ENCODE measurements at places on chromosomes 16 and 17.

- no peak for DNase-seq
These were observed 43.5 kb upstream of the IL34 start for GRCh38 chr16:70602831-70603230.

GRCh38 chr16:87968541-87968940 is 17.3 kb downstream of the BANP start:
- DNase-seq, result no peak

GRCh38 chr17:8500609-8501008 is 64.9 kb downstream of the NDEL1 start:
- DNase-seq, result no peak

DNA sequence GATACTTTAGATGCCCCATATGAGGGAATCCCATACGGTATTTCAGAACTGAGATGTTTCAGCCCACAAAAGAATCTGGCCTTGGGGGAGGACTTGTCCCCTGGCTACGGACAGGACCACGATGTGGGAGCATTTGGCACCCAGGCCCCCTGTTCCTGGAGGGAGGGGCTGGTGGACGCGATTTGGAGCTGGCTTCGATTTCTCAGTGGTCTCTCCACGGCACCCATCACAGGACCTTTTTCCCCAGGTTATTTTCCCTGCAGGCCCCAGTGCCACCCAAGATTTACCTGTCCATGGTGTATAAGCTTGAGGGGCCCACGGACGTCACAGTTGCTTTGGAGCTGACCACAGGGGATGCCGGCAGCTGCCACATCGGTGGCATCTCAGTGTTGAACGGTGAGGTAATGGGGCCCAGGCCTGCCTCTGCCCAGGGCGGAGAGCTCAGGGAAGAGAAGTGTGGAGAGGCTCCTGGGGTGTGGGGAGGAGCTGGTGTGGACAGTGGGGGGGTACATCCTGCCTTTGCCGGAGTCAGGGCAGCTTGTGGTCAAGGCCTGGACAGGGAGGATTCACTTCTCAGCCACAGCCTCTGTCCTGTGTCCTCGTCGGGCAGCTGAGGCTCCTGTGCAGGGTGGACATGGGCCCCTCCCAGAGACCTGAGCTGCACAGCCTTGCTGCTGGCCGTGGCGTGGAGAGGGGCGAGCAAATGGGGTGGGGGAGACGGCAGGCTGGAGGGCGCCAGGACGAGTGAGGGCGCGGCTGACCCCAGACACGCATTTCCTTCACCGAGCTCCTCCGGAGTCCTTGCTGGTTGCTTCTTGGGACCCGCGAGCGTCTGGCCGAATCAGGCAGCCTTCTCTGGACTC is 9.9 kb downstream of the ENGASE start:
- DNase-seq, result no peak

DNA sequence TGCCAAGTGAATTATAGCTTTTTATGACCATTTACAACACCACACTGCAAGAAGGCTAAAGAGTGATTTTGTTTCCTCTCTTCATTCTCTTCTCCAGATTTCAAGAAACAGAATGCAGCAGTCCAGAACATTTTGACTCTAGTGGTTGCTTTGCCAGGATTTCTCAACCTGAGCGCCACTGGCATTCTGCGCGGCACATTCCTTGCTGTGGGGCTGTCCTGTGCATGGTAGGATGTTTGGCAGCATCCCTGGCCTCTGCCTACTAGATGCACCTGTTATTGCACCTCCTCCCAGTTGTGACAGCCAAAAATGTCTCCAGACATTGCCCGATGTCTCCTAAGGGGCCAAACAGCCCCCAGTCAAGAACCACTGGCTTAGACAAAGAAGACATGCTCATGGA is 25.7 kb upstream of the SLC39A11 start:
- DNase-seq, result no peak

DNA sequence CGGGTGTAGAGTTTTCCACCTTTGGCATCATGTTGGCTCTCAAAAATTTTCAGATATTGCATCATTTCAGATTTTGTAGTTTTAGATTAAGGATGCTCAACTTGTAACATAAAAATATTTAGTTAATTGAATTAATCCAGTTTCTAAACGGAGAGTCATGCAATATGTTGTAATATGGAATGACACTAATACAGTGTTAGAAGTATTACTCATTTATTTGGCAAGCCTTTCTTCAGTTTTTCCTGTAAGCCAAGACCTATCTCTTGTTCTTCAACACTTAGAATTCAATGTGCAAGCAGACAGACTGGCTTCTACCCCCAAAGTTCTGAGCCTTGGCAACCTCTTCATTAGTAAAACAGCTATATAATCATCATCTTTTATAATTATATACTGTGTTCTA is 985.0 kb upstream of the GOT2 start:
- DNase-seq, result no peak
